ENCODE measurements at places on chromosomes 2 and 18.

DNA sequence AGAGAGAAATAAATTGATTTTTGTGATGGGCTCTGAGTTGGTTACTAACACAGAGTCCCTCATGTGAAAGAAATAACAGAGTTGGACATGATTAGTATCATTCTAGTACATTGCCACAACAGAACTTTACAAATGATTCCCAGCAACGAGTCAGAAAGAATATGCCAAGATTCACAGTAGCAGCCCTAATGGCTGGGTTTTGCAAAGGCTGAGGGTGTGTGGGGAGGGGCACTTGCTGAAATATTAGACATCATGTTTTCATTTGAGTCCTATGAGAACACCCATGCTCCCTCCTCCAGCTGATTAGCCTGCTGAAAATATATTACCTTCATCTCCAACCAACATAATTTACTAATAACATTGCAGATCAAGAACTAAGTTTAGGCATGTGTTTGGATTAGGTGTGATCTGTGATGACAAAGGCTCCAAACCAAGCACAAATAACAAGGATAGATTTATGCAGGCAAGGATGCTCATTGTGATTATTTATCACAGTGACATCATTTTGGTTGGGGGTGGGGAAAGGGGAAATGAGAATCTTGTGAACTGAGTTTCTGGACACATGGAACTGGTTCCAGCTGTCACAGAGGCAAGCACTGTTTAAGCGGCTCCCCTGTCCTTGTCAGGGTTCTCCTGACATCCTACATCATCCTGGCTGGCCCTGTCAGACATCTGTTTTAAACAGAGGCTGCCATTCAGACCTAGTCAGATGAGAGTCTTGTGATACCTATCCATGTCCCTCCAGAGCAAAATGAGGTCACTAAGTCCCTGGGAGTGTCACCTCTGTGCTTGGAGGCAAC lies 205.8 kb upstream of the NCKAP5 start:
- no peak for DNase-seq

GRCh38 chr2:241842620-241843211 lies 16.0 kb downstream of the PDCD1 start:
- no peak for DNase-seq

DNA sequence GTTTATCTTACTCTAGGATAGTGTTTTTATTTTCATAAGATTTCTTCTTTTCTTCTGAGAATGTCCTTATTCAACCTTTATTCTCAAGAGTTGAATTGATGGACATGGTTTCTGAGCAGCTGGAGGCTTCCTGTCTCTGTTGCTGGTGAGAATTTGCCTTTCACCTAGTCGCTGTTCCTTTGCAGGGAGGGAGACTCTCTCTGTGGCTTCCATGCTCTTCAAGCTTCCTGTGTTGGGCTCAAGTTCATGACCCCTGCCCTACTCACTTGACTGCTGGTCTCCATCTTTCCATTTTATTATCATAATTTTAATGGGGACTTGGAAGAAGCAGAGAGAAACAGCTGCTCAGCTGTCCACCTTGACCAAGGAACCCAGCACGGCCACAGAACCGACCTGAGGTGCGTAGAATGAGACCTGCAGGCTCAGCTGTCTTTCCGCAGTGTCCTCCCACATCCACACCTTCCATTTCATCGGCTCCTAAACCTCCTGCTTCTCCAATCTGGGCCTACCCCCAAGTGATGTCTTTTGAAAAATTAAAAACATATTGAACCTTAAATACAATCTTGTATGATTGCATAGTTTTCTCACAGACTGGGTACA lies 24.2 kb downstream of the TMEM18 start:
- DNase-seq, result no peak

DNA sequence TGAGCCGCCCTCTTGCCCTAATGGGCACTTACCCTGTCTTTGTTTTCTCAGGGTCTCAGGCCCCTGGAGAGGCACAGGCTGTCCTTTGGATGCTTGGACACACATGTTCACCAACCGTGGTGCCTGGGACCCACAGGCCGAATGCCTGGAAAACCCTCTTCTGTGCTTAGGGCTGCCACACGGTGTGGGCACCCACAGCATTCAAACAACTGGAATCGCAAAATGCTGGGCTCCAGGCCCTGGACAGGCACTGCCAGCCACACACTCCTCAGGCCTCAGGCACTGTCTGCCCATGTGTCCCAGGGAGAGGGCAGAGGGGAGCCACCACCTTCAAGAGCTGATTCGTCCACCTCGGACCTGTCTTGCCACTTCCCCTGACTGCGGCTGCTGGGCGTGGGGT lies 123.1 kb upstream of the ACKR3 start:
- DNase-seq, result no peak

DNA sequence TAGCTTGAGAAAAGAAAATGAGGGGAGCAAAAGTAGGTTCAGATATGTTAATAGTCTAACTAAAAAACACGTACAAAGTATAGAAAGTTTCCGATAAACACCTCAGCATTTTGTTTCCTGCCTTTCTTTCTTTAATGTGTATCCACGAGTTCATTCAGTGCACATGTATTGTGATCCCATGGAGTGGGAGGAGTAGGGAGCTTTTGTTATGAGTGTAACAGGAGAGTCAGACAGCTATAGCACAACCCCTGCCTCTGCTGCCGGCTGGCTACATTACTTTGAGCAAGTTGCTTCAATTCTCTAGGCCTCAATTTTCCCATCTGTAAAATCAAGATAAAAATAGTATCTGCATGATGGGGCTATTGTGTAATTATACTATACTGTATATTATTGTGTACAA lies 249.2 kb upstream of the FIGN start:
- no peak for DNase-seq

DNA sequence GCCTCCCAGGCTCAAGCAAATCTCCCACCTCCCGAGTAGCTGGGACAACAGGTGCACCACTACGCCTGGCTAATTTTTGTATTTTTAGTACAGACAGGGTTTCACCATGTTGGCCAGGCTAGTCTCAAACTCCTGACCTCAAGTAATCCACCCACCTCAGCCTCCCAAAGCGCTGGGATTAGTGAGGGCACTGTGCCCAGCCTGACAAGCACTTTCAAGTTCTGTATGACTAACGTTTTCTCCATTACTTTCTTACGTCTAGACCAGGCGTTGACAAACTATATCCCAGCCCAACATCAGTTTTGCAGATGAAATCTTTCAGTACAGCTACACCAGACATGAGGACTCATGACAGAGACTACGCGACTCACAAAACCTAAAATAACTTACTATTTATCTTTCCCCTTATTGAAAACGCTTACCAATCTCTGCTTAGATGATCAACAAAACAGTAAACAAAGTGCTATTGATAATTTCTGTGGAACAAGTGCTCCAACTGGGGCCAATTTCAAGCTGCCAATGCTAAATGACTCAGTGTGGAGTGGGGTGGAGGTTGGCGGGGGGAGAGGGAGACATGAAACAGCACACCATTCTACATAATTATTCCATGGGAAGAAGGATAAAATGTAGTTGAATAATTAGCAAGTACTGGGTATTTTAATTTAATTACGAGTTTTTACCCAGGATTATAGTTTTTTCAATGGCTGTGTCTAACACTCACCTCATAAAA lies 59.1 kb downstream of the SAP130 start:
- DNase-seq, result no peak

DNA sequence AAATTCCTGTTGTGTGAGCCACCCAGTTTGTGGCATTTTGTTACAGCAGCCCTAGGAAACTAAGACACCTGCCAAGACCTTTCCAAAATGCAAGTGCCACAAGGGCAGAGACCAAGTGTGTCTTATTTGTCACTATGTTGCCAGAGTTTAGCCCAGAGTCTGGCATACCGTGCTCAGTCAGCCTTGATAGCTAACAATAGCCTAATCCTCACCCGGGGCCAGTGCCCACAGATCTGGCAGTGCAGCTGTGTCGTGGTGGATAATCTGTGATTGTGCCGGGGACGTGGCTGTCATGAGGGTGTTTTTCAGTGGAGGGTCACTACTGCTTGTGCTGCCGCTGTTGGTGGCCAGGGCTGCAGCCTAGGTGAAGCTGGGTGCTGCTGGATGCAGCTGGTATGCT lies 53.5 kb downstream of the MEP1B start:
- DNase-seq, result no peak

DNA sequence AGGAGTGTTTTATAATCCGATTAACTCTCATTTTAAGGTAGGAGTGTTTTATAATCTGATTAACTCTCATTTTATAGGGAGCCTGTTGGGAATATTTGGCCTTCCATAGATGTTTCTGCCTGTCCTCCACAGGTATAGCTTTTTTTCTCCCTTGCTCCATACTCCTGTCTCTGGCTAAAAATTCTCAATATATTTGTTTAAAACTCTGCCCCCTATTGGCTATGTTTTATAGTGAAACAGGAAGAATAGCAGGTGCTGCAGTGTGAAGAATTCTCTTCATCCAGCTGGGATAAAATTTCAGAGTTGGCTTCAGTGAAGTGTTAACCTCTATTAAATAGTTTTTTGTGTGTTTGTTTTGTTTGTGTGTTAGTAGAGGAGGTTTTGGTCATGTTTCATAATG lies 1046.0 kb upstream of the TMEFF2 start:
- DNase-seq, result no peak

DNA sequence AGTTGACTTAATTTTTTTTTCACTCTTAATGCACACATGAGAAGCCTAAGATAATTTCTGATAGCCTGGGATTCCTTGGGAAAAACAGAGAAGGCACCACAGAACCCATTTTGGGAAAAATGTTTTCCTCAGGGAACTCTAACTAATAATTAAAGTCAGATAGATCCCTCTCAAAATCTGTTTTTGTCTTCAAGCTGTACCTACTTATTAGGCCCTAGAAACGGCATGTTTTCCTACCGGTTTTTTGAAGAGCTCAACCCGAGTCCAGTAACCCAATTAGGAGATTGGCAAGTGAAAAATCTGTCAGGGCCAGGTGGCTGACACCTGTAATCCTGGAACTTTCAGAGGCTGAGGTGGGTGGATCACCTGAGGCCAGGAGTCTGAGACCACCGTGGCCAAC lies 16.1 kb upstream of the PDK1 start:
- no peak for DNase-seq

- no peak for DNase-seq
These were observed 115.9 kb downstream of the TTC32 start for GRCh38 chr2:19785867-19786266.

DNA sequence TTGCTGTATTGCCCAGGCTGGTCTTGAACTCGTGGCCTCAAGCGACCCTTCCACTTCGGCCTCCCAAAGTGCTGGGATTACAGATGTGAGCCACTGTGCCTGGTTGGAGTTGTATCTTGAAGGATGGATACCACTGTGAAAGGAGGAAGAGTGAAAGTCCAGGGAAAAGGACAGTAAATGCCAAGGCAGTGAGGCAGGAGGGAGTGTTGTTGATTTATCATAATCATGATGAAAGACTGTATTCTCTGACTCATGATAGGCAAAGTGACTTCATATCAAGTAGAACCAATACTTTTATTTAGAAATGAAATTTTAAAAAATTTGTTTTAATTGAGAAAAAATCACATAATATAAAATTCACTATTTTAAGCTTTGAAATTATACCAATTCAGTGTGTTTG lies 162.3 kb downstream of the ARHGAP28 start:
- DNase-seq, result no peak

DNA sequence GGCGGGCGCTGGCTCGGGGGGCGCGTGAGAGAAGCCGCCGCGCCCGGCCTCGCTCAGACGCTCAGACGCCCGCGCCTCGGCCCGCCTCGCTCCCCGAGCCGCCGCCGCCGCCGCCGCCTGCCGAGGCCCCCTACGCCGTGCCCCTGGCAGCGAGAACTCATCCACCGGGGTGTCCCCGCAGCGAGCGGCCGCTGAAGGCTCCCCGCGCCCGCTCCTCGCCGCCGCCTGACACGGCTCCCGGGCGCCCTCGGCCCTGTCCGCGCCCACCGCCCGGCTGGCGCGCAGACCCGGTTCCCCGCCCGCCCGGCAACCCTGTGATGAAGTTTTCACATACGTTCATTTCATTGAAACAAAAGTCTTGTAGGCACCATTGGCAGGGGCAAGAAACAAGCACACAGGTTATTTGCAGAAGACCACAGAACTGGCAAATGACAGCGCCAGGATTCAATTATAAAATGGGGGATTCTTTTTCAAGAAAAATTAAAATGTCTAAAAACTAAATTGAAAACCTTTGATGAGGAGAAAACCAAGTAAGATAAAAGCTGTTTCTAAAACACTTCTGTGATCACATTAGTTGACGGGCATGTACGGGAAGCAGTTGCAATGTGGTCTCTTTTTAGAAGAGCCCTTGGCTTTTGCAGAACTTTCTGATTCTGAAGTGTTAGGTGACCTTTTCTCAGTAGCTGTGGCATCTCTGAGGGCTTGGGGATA lies 50.5 kb upstream of the TUBA3D start:
- DNase-seq, result no peak

DNA sequence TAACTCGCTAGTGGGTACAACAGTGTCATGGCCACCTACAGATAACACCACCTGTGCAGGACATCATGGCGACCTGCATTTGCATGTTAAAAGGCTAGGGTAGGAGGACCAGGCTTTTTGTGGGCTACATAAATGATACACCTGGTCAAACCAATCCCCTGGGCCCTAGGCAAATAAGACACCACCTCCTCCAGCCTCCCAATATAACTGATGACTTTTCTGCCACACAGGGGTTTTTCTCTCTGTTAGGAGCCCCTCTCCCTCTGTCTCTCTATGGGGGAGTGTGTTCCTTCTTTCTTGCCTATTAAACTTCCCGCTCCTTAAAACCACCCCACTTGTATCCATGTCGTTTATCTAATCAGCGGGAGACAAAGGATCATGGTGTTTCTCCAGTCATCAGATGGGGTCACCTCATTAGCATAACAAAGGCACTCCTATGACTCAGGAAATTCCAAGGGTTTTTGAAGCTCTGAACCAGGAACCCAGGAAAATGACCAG lies 10.8 kb upstream of the BUB1 start:
- DNase-seq, result no peak

GRCh38 chr2:127597046-127597983 lies 48.6 kb upstream of the GPR17 start:
- no peak for DNase-seq

DNA sequence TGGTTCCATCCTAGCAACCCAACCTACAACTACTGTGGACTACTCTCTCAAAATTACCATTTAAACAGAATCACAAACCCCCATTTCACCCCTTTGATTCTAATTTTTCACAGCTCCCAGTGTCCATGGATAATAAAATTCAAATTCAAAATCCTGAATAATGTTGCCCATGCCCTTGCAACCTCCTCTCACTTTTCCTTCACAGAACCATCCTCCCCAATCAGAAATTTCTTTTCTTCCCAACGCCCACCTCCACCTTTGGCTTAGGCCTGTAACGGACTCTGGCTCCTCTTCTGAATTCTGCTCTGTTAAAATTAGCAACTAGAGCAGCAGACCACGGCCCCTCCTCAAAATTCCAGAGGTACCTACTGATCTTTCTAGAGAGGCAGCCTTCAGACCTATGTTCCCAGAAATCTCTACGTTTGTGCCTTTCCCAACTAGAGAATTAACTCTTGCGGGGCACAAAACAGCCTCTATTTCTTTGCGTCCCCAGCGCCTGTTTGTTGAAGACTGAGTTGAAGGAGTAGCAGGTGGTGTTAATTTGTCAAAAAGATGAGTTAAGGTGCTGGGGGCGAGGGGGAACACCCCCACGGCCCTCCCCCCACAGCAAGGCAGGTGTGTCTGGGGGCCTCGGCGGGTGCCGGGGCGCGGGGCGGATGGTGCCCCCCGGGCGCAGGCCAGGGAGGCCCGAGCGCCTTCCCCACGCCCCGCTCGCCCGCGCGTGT lies 428 bp upstream of the MAP3K20 start:
- no peak for DNase-seq

GRCh38 chr2:169094676-169095075 lies 25.3 kb downstream of the DHRS9 start:
- no peak for DNase-seq

- no peak for DNase-seq
These were observed 85.8 kb downstream of the PLCL1 start for GRCh38 chr2:197890168-197890567.

- no peak for DNase-seq
These were observed 112.8 kb downstream of the ADCYAP1 start for GRCh38 chr18:1017227-1018058.
